NCI-H226 (cell line): ENCODE measurements at places on chromosomes 2 and 18.

DNA sequence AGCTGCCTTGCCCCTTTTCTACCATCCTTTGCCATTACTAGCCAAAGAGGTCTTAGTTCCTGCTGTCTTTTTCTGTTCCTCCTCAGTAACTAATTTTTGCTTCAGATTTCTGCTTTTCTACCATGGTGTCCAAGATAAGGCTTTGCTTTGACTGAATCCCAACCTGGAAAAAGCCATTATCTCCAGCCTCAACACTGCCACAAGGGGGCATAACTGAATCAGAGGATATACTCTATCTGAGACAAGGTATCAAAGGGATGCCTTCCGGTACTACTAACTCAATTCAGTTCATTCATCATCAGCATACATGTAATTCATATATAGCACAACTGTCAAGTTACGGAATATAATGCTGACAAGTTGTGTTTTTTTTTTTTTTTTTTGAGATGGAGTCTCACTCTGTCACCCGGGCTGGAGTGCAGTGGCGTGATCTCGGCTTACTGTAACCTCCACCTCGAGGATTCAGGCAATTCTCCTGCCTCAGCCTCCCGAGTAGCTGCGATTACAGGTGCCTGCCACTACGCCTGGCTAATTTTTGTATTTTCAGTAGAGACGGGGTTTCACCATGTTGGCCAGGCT lies 11.4 kb downstream of the OSGEPL1 start:
- peak; percentile 33 for DNase-seq

DNA sequence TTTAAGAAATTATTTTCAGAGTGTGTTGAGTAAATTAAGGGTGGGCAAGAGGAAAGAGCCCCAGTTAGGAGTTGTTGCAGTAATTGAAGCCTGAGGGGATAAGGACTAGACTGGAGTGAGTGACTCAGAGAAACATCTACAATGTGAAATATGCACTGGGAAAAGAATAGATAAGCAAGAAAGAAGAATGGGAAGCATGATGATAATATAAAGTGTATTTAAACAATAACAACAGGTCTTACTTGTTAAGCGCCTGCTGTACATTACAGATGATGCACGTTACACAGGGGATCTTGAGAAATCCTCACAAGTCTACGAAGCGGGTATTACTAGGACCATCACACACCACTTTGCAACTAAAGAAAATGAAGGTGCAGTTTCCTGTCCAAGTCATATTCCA lies 73.6 kb upstream of the STK17B start:
- DNase-seq, result peak; percentile 63

- DNase-seq, result no peak
Observed at GRCh38 chr2:224405841-224406370, 4.0 kb upstream of the FAM124B start.

GRCh38 chr2:39156107-39156506 lies 35.3 kb upstream of the SOS1 start:
- DNase-seq, result no peak

GRCh38 chr2:221562226-221562625 lies 9.9 kb downstream of the EPHA4 start:
- DNase-seq, result no peak

DNA sequence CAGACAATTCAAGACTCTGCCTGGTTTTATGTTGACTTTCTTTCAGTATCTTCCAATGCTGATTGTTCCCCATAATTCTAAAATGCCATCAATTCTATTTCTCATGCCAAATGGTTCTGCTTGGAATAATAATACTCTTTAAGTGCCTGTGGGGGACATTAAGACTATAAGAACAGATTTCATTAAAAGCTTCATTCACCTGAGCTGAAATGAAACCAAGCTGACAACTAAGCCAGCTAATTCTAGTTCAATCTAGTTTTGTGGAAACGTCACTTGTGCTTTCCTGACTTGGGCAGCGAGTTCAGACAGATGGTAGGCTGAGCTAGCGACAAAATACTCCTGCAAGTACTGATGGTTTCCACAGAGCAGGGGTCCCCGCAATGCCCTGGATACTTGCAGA lies 491.1 kb upstream of the RAB6C start:
- no peak for DNase-seq

DNA sequence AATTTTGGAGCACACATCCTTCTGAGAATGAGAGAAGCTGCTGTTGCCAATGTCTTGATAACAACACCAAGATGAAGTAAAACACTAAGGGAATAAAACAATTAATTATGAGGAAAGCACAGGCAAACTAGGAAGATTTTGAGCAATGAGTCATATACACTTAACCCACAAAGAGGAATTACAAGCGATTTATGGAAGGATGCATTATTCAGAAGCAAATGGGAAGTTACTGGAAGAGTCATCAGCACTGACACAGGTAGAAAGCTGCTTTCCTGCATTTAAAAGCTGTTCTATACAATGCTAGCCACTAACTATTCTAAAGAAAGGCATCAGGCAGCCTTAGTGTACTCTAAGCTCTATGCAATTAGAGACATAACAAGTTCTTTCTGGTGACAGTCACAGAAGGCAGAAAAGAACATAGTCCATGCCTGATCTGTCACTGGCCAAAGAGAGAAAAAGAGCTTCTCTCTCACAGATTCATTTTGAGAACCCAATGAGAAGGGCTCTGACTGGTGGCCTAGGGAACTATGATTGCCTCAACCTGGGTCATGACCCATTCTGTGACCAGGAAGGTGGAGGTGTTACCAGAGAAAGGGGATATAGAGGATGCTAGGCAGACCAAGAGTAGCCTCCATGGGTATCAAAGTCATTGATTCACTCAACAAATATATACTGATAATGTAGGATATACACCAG lies 45.4 kb downstream of the M1AP start:
- peak; percentile 67 for DNase-seq

- no peak for DNase-seq
Observed at GRCh38 chr2:85137156-85137555, 4.0 kb downstream of the TCF7L1 start.

- no peak for DNase-seq
Observed at GRCh38 chr2:232502911-232503808, 15.5 kb upstream of the ECEL1 start.

DNA sequence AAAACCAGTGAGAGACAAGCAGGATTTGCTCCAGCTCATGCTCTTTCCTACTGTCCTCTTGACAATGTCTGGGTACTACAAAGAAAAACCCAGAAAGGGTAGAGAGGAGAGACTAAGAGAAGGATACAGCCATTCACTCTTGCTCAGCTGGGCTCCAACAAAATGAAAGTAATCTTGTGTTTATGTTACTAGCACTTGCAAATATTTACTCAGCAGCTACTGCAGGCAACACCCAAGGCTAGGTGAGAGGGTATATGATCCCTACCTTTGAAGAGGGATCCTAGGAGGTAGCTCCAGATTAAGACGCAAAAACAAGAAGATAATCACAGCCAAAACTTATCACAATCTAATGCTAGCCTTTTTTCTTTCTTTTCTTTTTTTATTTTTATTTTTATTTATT lies 329.6 kb upstream of the ACVR2A start:
- DNase-seq, result no peak

GRCh38 chr2:15804246-15804619 lies 136.1 kb upstream of the MYCN start:
- no peak for DNase-seq

DNA sequence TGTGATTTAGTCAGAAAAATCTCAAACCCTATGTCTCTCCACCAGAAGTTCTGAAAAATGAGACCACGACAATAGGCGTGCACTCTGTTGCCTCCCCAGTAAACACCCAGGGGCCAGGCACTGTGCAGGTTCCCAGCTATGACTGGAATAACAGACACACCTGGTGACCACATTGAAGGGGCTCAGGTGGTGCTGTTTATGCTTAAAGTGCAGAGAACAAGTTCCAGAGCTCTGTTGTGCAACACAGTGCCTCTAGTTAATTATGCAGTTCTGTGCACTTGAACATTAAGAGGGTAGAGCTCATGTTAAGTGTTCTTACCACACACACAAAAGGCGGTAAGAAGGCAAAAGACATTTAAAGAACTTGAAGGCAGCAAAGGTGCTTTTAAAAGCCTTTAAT lies 52.6 kb upstream of the AFF3 start:
- DNase-seq, result no peak

DNA sequence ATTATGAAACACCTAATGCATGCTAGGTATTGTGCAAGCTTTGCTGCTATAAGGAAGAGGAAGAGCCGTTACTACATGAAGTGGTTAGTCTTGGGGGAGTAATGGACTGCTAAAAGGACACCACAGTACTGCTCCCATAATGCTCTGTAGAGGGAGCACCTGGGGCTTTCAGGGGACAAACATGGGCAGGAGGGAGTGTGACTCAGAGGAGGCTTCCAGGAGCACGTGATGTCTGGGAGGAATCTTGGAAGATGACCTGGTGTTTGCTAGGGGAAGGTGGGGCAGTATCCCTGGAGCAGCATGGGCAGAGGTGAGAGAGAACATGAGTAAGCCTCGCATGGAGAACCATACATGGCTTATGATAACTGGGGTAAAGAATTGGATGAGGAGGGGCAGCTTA lies 18.8 kb downstream of the MAPK4 start:
- no peak for DNase-seq

- no peak for DNase-seq
Observed at GRCh38 chr2:69081001-69081580, 68.1 kb downstream of the ANTXR1 start.

DNA sequence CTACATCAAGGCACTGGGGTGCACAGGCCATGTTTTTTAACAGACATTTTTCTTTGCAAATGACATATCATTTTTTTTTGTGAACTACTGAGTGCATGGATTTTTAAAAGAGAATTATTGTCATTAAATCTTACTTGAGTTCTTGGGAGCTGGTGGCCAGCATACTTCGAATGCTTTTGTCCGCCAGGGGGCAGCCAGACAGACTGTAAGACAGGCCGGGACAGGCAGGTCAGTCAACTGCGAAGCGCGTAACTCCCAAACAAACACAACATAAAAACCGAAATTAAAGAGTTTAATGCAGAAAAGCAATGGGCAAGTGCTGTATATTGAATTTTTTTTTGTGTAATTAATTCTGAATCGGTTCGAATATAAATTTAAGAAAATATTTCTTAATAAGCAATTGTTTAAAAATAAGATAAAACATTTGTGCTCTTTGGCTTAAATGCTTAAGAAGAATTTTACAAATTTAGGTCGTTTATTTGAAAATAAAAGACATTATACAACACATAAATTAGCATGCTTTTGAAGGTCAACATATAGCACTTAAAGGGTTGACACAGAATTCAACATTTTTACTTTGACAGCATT lies 142.2 kb upstream of the PXDN start:
- no peak for DNase-seq

GRCh38 chr2:171287611-171288010 lies 126.9 kb upstream of the TLK1 start:
- no peak for DNase-seq

GRCh38 chr2:70161069-70161534 lies 29.7 kb downstream of the C2orf42 start:
- no peak for DNase-seq

DNA sequence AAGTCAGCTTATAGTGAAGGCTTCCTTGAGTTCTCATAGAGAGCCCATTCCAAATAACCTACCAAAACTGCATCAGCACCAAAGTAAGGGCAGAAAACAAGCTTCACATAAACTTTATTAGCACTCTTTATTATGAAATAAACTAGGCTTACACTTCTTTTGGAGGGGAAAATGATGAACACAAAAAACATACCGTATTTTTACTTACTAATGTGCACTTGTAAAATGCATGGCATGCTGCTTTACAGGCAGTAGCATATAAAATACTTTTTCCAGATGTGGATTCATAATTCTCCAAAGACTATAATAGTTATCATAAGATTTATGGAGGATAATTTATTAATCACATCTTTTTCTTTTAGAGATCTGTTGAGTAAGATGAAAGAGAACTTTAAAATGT lies 133.9 kb downstream of the OSR1 start:
- no peak for DNase-seq
